ENCODE measurements at places on chromosomes 7 and 10.

DNA sequence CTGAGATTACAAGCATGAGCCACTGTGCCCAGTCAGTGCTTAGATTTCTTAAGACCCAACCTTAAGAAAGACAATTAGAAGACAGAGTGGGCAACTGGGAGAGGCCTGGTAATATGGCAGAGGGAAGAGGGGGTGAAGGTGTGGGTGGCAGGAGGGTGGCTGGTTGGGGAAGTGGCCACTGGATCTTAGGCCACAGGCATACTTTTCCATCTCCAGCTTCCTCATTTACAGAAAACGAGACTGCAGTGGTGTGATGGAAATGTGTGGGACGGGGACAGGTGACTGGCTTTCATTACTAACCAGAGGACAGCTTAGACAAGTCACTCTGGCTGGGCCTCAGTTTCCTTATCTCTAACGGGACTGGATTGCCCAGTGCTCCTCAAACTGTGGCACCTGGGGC lies 1.0 kb upstream of the FFAR4 start:
- DNase-seq = no peak

DNA sequence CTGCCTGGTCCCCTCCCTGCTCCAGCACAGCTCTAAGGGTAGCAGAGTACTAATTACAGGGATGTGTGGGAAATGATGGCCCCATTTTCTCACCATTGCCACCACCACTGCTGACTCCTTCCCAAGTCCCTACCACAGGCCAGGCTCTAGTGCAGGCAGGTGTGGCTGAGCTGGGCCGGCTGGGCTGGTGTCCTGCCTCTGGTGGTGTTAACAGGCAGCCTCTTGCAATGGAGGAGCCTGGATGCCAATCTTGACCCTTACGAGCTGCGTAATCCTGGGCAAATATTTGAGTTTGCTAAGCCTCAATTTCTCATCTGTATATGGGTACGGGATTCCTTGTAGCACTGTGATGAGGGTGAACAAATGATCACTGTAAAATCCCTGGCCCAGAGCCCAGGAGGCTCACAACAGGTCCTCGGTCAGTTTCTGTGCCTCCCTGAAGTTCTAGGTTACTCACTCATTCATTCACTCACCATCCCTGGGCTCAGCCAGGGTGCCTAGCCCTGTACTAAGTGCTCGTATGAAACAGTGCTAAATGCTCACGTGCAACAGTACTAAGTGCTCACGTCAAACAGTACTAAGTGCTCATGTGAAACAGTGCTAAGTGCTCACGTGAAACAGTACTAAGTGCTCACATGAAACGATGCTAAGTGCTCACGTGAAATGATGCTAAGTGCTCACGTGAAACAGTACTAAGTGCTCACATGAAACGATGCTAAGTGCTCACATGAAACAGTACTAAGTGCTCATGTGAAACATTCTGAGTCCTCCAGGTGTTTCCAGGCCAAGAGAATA lies 2.3 kb upstream of the FZD9 start:
- no peak for DNase-seq

DNA sequence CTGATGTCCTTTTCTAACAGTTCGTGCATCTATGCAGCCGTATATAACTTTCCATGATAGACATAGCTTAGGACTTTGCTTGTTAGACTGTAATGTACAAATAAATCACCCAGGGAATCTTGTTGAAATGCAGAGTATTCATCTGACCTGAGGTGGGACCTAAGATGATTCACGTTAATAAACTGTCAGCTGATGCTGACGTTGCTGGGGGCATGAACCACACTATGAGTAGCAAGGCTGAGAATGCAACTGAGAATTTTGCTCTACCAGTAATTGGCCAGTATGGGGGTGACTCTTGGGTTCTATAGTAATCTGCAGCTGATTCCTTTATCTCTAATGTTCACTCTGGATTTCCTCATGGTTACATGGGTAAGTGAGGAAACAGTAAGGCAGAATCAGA lies 130.1 kb upstream of the MALRD1 start:
- no peak for DNase-seq

- no peak for DNase-seq
Measured at GRCh38 chr10:104318326-104318725, 19.9 kb downstream of the ITPRIP start.

- no peak for DNase-seq
Measured at GRCh38 chr7:18302097-18302496, 193.5 kb upstream of the HDAC9 start.

DNA sequence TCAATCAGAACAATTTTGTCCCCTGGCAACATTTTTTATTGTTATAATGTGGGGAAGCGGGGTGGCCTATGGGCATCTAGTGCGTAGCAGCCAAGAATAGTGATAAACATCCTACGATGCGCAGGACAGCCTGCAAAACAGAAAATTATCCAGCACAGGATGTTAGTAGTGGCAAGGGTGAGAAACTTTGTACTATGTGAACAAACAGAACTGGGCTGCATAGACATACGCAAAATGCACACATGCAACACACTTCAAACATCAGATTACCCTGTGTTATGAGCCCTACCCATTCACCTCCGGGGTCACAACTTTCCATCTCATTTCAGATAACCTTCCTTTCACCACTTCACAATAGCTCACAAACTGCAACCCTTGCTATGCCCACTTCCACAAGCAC lies 3.1 kb downstream of the ZNF786 start:
- no peak for DNase-seq

- DNase-seq = no peak
Measured at GRCh38 chr10:60518745-60519144, 129.1 kb upstream of the ANK3 start.

DNA sequence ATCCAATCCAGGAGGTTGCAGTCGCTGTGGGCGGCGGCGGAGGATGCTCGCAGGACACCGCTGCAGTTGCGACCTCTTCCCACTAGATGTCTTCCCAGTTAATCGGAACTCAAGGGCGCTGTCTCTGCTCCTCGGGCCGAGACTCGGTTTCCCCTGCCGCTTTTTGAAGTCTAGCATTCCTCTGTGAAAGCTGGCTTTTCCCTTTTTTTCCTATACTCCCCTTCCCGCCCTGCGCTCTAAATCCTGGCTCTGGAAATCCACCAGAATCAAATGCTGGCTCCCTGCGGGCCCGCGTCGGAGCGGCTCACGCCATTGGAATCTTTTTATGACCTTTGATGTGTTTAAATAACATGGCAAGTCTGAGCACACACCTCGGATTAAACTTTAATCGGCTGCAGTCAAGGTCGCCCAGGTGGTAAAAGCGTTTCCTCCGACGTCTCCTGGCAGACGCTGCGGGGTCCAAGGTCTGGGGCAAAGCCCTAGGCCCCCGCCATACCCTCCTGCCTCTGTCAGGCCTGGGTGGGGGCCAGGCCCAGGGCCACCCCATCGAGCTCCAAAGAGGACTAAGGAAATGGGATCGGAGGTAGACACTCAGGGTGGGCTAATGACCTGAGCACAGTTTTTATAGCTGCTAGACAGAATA lies 10.7 kb upstream of the HOXA13 start:
- DNase-seq = no peak

DNA sequence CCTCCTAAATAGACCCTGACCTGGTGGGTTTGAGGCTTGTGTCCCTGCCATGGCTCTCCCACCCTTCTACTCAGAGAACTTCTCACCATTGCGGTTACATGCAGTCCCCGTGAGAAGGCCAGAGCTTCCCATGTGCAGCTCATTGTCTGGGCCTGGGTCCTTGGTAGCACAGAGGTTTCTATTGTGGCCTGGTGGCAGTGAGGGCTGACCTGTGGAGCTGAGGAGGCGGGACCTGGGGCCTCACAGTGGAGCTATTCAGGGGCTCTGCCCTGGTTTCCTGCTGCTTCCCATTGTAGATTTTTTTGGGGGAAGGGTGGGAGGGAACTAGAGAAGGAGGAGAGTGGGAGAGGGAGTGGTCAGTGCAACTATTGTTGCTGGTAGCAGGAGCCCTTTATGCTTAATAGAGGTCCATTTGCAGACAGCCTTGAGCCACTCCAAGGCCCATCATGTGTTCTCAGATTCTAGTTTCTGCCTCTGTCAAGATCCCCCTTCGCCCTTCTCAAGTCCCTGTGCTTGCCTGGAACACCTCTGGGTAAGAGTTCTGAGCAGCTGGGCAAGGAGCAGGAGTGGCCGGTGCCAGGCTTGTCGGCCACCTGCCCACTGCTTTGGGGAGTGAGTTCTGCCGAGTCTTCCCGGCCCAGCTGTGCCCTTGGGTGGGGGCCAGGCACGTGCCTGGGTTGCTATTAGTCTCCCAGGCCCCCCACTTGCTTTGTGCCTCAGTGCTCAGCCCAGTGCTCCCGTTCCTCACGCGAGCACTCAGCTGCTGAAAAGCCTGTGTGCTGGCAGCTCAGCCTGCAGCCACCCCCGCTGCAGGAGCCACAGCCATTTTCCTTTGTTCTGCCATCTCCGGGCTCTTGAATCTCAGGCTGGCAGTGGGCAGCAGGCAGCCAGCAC lies 10.7 kb downstream of the TSPAN14 start:
- DNase-seq = no peak

- DNase-seq = no peak
Measured at GRCh38 chr10:33273295-33274002, 61.0 kb downstream of the NRP1 start.

DNA sequence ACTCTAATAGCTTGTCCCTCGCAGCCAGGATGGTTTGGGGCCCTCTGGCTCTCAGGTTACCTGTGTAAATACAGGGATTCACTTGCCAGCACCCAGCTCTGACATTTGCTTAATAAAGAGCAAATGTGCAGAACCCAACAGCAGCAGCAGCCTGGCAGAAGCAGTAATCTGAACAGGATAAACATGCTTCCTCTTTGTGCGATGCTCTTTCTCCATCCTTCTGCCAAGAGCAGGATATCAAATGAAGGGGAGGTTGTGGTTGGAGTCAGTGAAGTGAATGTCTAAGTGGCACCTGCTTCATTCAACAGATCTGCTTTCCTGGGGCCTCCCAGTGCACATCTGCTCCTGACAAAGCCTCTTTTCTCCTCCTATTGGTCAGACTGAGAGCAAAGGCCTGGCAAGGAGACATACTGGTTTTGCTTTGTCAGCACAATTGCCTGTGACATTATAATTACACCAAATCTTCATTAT lies 130.3 kb downstream of the NRF1 start:
- no peak for DNase-seq

- no peak for DNase-seq
Measured at GRCh38 chr7:22001345-22002004, 55.8 kb upstream of the CDCA7L start.

DNA sequence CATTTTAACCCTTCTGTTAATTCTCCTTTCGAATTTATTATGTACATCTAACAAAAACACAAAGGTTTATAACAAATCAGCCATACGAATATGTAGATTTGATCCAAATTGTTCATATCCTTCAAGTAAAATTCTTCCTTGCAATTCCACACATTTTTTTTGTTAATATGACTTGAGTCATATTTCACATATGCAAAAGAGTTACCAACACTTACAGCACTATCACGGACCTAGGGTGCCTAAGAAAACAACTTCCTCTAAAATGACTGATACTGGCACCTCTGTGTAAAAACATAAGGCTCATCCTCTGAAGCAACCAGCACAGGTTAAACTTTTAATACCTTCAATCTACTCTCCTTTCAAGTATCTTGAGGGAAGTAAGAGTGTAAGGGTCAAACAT lies 451.8 kb downstream of the SEMA3D start:
- DNase-seq = no peak

DNA sequence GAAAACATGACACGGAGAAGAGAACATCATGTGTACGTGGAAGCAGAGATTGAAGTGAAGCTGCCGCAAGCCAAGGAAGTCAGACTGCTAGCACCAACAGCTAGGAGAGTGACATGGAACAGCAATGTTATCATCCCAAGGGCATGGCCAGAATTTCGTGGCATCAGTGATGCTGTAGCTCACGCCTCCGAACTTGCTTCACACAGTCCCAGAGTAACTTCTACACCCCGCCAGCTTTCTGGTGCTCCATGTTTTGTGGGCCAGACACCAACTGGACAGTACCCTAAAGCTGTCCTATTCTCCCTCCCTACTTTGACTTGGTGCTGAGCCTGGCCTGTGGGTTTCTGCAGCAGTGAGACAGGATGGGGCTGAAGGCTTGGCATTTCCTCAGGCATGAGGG lies 33.0 kb upstream of the EMX2 start:
- DNase-seq = no peak

GRCh38 chr7:94615666-94616065 lies 40.3 kb downstream of the SGCE start:
- no peak for DNase-seq

GRCh38 chr7:114392686-114393085 lies 21.9 kb upstream of the FOXP2 start:
- no peak for DNase-seq

- no peak for DNase-seq
Measured at GRCh38 chr7:52085610-52086009, 769.0 kb upstream of the COBL start.

DNA sequence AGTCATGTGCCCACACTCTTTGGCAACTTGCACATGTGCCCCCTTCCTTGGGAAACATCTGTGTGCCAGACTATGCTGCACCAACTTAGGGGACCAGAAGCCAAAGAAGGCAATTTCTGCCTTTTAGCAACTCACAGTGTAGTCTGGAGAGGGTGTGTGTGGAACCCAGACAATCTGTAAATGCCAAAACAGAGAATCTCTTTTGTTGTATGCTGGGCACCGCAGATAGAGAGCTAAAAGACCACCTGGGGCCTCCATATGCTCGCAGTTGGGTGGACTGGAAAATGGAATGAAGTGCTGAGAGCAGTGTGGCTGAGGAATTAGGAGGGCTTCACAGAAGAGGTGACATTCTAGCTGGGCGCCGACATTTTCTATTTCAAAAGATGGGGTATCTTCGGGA lies 26.4 kb downstream of the UBTD1 start:
- no peak for DNase-seq
